ENCODE measurements at places on chromosomes 1 and 21. TPM values are rescaled to one million over a fixed set of nuclear protein-coding genes. Genes with fewer than 3 reads are reported as not detected.

The C1orf116 gene
- 2.5 TPM for total RNA-seq

The ZNF593OS gene
- total RNA-seq: not detected

The LCK gene
- total RNA-seq: 0.07 TPM

The SPRR2B gene
- total RNA-seq: not detected

The WDR64 gene
- not detected for total RNA-seq

The CDC42BPA gene
- total RNA-seq: 11.5 TPM

The NUAK2 gene
- total RNA-seq: 35.3 TPM

The CNR2 gene
- not detected for total RNA-seq

The NR1I3 gene
- not detected for total RNA-seq

The PTCH2 gene
- total RNA-seq: 0.08 TPM

The PLCH2 gene
- 0.36 TPM for total RNA-seq

The RBM15 gene
- 11.2 TPM for total RNA-seq

The TTLL7 gene
- total RNA-seq: 3.5 TPM

The MMP23B gene
- total RNA-seq: 0.92 TPM

The AGBL4 gene
- not detected for total RNA-seq
